ENCODE measurements at places on chromosomes 12 and 14. TPM values are rescaled to one million over a fixed set of nuclear protein-coding genes. Genes with fewer than 3 reads are reported as not detected.

DNA sequence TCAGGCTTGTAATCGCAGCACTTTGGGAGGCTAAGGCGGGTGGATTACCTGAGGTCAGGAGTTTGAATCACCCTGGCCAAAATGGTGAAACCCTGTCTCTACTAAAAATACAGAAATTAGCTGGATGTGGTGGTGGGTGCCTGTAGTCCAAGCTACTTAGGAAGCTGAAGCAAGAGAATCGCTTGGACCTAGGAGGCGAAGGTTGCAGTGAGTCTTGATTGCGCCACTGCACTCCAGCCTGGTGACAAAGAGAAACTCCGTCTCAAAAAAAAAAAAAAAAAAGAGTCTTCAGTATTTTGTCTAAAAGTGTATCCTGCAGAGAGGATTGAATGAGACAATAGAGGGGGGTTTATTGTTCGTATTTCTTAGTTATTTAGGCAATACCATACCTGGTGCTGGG lies 25.3 kb downstream of the FOXA1 start:
- DNase-seq = no peak

NABP2 gene
- total RNA-seq = 31.2 TPM

ESR2 gene
- 0.98 TPM for total RNA-seq

- no peak for DNase-seq
Measured at GRCh38 chr12:45125997-45126396, 75.1 kb upstream of the DBX2 start.

DNA sequence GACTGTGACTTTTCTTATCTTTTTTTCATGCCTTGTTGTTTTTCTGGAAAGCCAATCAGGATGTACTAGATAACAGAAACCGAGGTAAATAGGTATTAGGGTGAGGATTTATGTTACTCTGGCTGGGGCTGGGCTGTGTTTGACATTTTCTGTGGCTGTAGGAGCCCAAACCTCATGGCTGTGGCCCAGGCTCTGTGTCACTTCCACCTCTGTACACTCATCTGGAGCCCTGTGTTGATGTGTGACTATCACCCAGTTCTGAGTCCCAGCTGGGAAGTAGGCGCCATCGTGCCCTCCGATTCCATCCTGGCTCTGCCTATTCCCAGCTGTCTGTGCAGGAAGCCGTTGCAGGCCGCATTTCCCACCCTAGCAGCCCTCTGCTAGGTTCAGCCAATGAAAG lies 1.6 kb upstream of the HHIPL1 start:
- no peak for DNase-seq

DNA sequence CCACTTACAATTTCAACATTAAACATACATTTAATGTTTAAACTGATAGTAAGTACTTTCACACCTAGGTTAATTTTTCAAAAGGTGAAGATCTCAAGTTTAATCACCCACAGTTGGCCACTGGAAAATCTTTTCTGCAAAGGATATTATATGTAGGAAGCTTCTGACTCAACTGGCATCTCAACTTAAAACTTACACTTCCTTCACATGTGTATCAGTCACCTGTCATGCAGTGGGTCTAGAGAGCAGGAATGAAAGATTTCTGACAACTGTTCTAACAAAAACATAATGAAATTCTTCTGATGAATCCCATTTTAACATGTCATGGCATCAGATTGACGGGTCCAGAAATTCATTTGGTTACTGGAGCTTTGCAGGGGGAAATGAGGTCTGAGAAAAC lies 192.8 kb downstream of the KLHL28 start:
- no peak for DNase-seq

DNA sequence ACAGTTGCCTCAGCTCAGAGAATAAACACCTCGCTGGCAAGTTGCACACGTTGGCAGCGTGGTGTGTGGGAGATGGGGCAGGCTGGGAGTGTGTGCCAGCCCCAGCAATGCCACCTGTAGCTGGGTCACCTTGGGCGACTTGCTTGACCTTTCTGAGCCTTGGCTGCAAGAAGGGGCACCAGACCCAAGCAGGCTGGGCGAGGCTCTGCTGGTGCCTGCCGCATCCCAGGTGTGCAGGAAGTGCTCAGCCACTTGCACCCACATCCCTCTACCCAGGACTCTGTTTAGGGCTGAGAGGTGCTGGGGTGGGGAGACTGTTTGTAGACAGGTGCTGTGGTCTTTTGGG lies 629 bp downstream of the FAM181A start:
- DNase-seq = no peak

DNA sequence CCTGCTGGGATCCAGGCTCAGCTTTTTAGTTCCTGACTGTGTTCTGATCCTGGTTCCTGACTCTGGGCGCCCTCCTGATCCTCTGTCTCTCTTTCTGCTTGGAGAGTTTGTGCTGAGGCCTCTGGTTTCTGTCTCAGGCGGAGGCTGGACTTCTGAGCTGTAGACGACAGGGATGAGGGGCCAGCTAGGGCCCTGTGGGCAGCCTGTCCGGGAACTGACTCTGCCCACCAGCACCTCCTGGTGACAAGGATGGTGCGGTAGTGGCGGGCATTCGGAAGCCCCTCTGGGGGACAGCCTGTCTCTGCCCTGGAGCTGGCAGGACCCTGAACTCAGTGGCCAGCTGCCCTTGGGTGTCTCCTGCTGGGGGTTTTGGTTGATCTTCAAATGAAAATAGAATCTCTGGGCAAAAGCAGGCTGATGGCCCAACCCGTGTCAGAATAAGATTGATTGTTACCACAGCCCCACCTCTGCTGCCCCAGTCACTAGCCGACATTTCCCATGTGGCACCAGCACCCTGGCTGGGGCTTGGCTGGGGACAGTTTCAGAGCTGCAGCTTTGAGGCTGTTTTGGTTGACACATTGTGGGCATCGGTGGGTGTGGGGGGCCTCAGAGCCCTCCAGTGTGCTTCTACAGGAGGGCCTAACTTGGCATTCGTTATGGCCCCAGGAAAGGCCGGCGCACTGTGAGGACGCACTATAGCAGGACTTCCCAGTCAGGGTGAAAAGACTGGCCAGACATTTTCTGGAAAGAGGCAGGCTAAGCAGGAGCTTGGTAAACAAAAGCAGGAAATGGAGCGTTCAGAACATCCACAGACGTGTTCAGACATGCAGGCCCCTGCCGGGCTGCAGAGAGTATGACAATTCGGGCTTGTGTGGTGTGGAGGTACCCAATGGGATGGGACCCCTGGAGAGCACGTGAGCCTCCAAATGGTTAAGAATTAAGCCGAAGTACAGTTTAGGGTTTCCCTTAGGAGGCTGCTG lies 16.2 kb downstream of the KRT80 start:
- peak; percentile 80 for DNase-seq

GRCh38 chr14:50407111-50407812 lies 10.6 kb upstream of the CDKL1 start:
- DNase-seq = no peak

GRCh38 chr12:750366-751191 lies 1.8 kb upstream of the WNK1 start:
- DNase-seq = no peak

RNF10 gene
- 112 TPM for total RNA-seq

DNA sequence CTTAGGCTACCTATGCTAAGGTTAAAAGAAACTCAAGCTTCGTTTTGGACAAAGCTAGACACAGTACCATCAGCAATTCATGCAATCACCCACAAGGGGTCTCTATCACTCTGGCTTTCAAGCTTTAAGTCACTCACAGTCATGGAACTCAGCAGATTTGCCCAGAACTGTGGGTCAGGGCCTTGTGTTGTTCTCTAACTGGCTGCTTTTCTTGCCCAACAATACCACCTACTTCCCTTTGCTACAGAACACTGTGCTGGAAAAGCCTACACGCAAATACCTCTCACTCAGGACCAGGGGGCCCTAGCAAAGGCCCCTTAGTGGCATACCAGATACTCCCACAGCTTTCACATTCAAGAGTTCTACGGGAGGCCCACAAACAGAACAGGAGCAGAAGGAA lies 9.1 kb downstream of the NEMP1 start:
- peak; percentile 68 for DNase-seq

GRCh38 chr14:62462988-62463387 lies 582.3 kb downstream of the KCNH5 start:
- DNase-seq = no peak

LRRC10 gene
- not detected for total RNA-seq

CCDC184 gene
- total RNA-seq = 2.0 TPM

DNA sequence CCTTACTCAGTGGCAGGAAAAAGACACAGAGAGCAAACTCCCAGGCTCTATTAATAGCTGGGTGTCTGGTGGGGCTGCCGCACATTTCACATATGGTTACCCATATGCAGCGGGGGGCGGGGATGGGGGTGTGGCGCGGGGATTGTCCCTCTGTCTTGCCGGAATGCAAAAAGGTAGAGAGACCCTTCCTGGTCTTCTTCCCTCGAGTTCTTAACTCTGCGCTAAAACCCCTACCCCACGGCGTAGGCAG lies 1.7 kb downstream of the PRMT8 start:
- DNase-seq = no peak

- DNase-seq = no peak
Measured at GRCh38 chr14:68239988-68240771, 420.6 kb downstream of the RAD51B start.

DNA sequence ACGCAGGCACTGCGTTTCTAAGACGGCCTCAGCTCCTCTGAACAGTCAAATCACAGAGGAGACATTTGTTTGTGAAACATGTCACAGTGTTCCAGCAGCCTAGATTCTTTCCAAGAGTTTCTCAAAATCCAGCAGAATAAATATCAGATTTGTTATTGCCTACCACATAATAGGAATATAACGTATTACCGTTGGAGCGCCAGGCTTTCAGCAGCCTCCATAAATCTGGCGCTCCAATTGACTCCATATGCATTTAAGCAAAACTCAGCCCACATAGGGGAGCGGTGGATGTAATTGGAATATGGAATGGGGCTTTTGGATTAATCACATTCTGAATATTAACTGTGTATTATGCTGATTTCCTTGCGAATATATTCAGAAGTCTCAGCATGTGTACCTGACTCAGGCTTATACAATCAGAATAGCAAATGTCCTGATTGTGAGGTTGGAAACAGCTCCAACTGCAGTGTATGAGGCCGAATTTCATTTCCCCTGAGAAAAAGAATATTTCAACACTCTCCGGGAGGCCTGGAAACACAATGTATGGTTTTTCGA lies 174.0 kb downstream of the ASCL4 start:
- no peak for DNase-seq

GRCh38 chr12:88793096-88793495 lies 212.8 kb upstream of the KITLG start:
- DNase-seq = no peak

DNA sequence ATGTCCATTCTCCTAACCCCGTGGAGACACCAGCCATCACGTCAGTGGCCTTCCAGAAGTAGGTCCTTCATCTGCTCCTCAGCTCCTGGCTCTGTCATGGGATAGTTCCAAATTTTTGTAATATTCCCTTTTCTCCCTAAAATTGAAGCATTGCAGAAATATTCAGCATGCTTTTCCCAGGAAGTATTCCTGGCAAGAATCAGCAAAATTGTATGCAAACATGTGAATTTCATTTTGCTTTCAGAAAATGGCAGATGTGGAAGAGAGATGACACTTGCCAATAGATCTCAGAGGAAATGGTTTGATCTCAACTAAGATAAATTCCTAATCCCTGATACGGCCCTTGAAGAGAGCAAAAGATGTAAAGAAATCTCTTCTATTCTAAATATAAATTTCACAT lies 298.9 kb downstream of the ITPR2 start:
- DNase-seq = no peak

MFAP5 gene
- total RNA-seq = 42.0 TPM

GRCh38 chr12:92051441-92051840 lies 94.2 kb downstream of the BTG1 start:
- no peak for DNase-seq

GLS2 gene
- total RNA-seq = 4.6 TPM

DNA sequence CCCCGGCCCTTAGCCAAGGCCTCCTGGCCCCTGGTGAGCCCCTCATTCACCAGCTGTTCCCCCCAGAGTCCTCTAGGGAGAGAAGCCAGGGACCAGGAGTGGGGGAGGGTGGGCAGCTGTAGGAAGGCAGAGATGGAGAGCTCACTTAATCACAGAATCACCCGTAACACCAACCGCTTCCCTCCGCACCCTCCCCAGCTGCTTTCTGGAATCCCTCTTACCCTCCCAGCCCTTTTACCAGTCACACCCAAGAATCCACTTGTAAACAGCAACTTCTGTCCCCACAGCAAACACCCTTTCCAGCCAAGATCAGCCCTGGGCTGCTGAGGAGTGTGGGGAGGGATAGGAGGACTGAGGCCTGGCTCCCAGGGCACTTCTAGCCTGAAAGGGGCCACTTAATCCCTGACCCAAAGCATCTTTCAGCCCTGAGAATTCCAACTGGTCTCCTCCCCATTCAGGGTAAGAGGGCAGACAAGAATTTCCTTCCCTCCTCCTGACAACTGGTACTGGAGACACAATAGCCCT lies 18.8 kb downstream of the NCKAP5L start:
- peak; percentile 22 for DNase-seq

DNA sequence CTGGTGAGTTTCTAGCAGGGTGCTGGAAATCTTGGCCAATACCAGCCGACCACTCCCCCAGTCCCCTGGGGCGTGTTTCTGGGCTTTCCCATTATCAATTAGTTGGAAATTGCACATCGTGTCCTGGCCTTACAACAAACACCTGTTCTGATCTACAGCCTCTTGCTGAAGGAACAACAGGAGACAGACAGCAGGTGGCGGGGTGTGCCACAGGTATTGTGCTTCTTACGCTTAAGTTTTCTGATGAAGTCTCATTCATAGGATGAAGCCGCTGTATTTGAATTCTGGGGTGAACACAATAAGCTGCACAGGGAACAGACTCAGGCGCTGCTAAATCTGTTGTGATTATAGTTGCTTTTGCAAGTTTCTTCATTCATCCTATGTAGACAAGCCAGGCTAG lies 703 bp downstream of the HIGD1C start:
- no peak for DNase-seq

APPL2 gene
- 130 TPM for total RNA-seq

- DNase-seq = no peak
Measured at GRCh38 chr12:43880547-43880946, 44.7 kb downstream of the TMEM117 start.

- no peak for DNase-seq
Measured at GRCh38 chr12:48286665-48287064, 64.1 kb downstream of the ZNF641 start.

MMP14 gene
- 84.4 TPM for total RNA-seq

DNA sequence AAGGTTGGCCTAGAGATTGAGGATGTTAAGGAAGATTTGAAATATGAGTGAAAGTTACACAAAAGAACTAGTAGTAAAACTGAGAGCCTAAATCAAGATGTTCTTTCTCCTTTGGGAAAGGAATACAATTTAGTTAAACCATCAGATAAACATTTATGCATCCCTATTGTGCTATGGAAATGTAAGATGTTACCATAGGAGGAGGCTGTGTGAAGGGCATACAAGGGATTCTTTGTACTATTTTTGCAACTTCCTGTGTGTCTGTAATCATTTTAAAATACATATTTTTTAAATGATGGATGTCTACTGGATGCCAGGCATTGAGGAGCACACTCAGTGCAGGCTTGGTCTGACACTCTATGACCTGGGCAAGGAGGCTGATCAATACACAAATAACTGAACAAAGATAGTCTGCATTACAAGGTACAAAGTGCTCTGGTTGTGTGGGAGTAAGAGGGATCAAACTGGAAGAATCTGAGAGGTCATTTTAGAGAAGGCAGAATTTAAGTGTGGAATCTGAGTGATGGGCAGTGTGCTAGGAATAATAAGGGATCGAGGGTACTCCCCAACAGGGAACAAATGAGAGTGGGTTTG lies 5.8 kb upstream of the CHPT1 start:
- DNase-seq = no peak

Data from breast epithelium (tissue), 4 donors.